GM13977 (cell line): ENCODE measurements at places on chromosomes 11 and 22.

DNA sequence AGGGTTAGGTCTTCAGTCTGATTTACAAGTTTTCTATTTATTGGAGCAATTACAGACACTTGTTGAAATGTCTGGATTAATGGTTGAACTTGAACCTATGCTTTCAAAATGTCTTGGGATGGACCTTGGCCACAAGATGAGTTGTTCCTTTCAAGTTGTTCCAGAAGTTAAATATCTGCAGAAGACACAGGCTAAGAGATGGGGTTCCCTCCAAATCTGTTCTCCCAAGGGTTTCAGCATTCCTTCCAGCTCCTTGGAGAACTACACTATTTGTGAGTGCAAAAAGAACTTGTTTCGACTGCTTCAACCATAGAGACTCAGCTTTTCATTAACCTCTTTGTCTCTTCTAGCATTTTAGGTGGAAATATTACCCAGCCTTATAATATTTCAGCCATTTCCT is 189.0 kb upstream of the BLID start:
- DNase-seq = no peak

DNA sequence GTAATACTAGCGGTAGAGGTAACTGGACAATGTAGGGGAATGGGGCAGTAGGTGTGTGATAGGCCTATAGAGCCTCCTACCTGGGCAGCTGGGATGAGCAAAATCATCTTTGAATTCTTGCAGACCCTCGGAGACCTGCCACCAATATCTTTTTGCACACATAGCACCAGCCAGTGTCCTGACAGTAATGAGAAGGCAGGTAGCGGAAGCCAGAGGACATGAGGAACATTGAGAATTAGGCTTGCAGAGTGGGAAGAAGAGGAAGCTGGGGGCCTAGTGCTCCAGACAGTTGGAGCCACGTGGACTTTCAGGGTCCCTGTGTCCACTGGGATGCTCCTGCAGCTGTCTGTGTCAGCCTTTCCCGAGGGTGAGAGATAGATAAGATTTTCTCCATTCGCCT is 17.2 kb upstream of the SYT13 start:
- DNase-seq = no peak

GRCh38 chr11:87739261-87739660 is 436.0 kb downstream of the RAB38 start:
- DNase-seq = no peak

DNA sequence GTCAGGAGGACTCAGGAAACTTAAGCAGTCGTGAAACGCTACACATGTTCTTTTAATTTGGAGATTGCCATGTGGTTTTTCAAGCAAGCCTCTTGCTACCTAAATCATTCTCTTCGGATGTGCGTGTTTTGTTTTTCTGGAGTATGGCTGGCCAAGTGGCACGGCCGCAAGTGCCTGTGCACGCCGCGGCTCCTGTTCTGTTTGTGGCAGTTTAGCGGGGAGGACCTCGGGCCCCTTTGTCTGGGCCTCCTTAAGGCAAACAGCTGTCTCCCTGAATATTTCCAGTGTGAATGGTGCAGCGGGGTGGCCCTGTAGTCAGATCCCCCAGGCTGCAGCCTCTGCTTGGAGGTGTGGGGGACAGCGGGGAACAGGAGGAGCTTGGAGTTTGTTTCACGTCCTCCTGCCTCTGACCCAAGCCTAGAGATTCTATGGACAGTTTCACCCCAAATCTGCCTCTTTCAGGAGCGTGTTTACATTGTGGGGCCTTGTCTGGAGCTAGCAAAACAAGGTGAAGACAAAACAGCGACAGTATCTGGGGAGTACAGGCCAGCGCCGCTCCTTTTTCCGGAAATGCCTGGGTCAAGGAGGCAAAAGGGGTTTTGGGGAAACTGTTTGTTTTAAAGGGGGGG is 1.3 kb downstream of the LRP5 start:
- DNase-seq = no peak

GRCh38 chr22:22343581-22344296 is 99.2 kb downstream of the VPREB1 start:
- DNase-seq = no peak

GRCh38 chr11:36110668-36111410 is 167.0 kb downstream of the LDLRAD3 start:
- DNase-seq = no peak

GRCh38 chr11:86156397-86156955 is 87.6 kb upstream of the PICALM start:
- no peak for DNase-seq

GRCh38 chr22:46580940-46581537 is 39.1 kb upstream of the GRAMD4 start:
- DNase-seq = no peak

DNA sequence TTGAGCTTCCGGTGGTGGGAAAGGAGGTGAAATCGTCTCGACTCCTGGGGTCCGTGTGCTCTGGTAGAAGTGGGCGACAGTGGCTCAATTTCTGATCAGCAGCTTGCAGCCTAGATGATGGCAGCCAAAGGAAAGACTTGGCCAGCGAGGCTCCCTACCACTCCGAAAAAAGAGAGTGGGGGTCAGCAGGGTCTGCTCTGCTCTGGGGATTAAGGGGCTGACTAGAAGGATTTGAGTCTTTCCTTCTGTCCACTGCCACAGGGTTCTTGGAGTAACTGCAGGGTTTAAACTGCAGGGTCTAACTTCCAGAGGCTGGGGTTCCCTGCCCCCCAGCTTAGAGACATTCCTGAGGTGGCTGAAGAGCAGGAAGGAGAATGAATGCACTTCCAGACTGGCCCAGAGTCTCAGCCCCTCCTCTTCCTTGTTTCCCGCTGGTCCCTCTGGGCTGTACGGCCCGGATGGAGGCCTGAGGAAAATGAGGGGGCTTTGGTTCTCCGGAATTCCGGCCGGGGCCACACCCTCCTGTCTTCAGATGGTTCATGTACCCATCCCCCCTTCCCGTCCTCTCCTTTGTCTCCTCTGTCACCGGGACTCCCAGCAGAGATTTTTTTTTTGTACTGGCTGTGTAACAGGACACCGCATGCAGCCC is 907 bp downstream of the SERPINH1 start:
- no peak for DNase-seq

DNA sequence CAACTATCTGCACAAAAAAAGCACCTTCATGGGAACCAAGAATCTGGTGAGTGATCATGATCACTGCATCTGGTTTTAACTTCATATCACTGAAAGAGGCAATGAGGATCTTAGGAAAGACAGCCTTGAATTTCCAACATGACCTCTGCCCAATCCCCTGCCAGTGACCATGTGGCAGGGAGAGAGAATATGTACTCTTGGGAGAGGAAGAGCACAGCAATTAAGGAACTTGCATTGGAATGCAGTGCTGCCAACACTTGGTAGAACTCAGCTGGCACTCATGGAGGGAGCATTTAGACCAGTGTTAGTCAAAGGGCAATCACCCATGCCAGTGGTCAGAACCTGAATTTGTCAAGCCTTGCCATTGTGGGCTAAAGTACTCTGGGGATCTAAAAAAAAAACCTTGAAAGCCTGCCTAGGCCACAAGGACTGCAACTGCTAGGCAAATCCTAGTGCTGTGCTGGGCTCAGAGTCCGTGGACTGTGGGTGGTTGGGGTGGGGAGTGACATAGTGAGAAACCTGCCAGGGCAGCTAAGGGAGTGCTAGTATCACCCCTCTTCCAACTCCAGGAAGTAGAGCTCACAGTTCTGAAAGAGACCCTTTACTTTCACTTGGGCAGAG is 23.1 kb downstream of the JRKL start:
- DNase-seq = no peak

- no peak for DNase-seq
These were observed 2.6 kb downstream of the SAMM50 start for GRCh38 chr22:43957871-43958270.

DNA sequence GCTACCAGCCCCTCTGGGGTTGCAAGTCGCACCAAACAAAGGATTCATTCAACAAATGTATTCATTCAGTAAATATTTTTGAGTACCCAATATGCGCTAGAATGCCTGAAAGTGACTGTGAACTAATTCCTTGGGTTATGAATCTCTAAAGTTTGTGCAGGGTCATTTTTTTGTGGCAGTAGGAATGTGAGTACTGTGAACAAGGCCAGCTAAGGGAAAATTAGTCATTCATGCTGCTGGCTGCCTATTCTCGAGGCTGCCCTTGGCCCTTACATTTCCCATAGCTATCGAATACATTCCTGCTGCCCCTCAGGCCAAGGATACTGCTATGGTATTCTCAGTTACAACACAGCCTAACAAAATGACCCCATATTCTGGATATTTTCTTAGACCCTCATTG is 141.6 kb downstream of the TRPC6 start:
- no peak for DNase-seq

DNA sequence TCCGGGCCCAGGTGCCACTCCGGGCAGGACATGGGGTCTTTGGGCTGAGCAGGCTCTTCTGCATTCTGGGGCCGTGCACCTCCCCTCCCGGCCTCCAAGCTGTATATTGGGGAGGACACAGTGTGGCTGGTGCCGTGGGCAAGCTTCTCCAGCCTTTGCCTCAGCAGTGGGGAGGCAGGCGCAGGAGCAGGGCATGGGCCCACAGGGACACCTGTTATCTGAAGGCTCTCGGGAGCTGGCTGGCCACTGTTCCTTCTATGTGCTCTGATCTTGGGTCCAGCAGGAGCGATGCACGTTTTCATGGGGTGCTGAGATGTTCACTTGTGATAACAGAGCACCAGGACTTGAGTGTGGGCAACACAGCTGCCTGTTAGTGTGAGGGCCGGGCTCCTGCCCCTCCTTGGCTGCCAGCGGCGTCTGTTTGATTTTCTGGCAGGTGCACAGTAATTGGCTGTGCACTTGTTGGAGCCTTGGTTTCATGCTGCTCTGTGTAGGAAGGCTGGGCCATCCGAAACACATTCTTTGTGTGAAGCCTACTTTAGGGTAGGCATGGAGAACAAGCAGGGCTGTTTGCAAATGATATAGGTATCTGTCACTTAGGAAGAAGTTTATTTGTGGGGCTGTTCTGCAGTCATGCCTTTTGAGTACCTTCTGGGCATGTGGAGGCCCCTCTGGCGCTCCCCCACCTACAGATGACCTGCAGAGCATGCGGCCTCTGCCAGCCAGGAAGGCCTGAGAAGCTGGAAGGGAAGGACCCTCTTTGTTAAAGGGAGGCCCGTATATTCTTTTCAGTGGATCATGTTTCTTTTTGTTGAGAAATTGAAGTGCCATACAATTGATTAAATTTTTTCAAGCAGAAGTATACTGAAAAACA is 201.5 kb downstream of the TBC1D22A start:
- no peak for DNase-seq

DNA sequence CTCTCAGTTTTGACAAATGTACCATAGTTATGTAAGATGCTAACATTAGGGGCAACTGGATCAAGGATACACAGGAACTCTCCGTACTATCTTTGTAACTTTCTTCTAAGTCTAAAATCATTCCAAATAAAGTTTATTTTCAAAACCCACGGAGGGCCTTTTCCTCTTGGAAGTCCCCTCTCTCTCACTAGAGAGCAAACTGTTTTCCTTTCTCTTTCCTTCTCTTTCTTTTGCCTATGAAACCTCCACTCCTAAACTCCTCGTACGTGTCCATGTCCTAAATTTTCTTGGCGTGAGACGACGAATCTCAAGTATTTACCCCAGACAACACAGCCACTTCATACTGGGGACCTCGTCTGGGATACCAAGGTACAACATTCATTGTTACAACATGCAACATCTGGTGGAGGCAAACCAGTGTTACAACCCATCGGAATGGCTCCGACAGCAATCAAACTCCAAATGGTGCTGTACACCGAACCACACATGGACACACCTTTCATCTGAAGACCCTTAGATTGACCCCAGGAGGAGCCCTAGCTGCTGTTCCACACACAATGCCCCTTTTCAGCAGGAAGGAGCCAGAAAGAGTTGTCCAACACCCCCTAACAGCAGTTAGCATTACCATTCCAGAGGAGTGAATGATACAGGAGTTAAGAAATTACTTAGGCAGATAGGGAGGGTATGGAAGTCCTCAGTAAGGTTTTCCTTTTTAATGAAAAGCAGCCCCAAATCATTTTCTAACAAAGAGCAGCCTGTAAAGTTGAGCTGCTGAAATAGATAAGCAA is 108.1 kb downstream of the SGSM3 start:
- no peak for DNase-seq

DNA sequence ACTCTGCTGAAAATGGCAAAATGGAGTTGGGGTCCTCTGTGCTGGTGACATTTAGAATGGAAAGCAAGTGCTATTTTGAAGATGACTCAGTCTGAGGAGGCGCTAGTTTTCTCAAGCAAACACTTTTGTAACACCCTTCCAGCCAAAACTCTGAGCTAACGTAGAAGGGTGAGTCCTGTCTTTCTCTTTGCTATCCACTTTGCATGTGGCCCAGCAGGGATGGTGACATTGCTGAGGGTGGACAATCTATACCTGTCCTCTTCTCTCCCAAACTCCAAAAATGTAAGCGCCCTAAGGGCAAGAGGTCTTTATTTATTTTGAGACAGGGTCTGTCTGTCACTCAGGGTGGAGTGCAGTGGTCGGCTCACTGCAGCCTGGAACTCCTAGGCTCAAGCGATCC is 3.6 kb upstream of the KAT5 start:
- no peak for DNase-seq

DNA sequence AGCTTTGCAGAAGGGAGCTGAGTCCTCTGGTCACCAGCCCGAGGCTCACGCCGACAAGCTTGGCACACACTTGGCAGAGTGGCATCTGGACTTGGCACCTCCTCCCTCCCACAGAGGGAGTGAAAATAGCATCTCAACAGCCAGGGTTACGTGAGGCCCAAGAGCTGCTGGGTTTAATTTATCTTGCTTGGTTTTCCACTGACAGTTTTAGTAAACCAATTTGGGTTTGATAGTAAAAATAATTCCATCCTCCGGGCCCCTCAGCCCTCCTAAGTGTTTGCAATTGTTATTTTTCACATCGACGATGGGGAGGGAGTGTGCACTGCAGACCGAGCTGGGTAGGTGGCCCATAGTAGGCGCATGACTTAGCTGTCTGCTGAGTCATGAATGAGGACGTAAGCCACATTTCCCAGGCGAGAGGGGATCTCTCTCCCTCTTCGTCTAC is 107.6 kb upstream of the ASPHD2 start:
- DNase-seq = no peak

- no peak for DNase-seq
These were observed 13.0 kb upstream of the TEF start for GRCh38 chr22:41368543-41369423.

GRCh38 chr11:63023841-63024648 is 8.4 kb upstream of the SLC22A8 start:
- DNase-seq = peak; percentile 85

- peak; percentile 96 for DNase-seq
These were observed 14.3 kb downstream of the DGKZ start for GRCh38 chr11:46361283-46362155.

DNA sequence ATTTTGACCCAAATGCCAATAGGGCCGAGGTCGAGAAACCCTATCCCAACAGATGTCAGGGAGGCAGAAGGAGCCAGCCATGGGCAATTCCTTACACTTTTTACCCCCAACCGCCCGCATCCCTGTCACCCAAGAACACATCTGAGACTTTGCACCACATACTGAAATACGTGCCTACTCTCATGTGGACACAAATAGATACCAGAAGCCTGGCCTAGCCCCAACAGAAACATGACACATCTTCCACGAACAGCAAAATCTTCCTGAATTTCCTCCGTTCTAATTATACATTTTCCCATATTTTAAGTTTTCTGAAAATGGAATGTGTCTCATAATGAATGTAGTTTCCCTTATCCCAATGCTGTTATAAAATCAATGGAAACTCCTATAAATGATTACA is 64.7 kb downstream of the SLC1A2 start:
- DNase-seq = no peak
